ENCODE measurements at places on chromosomes 11 and 22. TPM values are rescaled to one million over a fixed set of nuclear protein-coding genes. Genes with fewer than 3 reads are reported as not detected.
A peak's percentile ranks its signal among the peaks of the same experiment; 100 is the strongest.

- H3K27me3 ChIP-seq = no peaks in the 10 kb centered on the region
- H3K27ac ChIP-seq = peak overlapping the region; percentile 70
- no peak overlapping the region for H3K4me3 ChIP-seq
- H3K36me3 ChIP-seq = peaks cover 9% of the 10 kb centered on the region
- peaks cover 58% of the 10 kb centered on the region for H3K4me1 ChIP-seq
Measured at GRCh38 chr22:25696763-25697162, 45.2 kb upstream of the MYO18B start.

- H3K4me3 ChIP-seq = no peak overlapping the region
- no peaks in the 10 kb centered on the region for H3K27me3 ChIP-seq
- H3K4me1 ChIP-seq = peaks cover 9% of the 10 kb centered on the region
- no peak overlapping the region for H3K27ac ChIP-seq
Measured at GRCh38 chr22:40051322-40051721, 56.6 kb downstream of the FAM83F start.

GRCh38 chr22:36152088-36152487 is 8.5 kb downstream of the APOL3 start:
- peaks cover 5% of the 10 kb centered on the region for H3K36me3 ChIP-seq
- no peak for DNase-seq
- peaks cover 31% of the 10 kb centered on the region for H3K4me1 ChIP-seq
- H3K27me3 ChIP-seq = no peaks in the 10 kb centered on the region

- H3K27ac ChIP-seq = peak overlapping the region; percentile 84
- no peaks in the 10 kb centered on the region for H3K27me3 ChIP-seq
- no peaks in the 10 kb centered on the region for H3K36me3 ChIP-seq
- no peak for DNase-seq
Measured at GRCh38 chr11:2314136-2314524, 12.3 kb downstream of the TSPAN32 start.

Gene OR52I1
- not detected for total RNA-seq

All from muscle of leg (tissue), 16 donors.